CD4-positive, alpha-beta T cell treated with Interleukin-15 for 4 hours (primary cell): ENCODE measurements at places on chromosomes 16 and 17.
A peak's percentile ranks its signal among the peaks of the same experiment; 100 is the strongest.

GRCh38 chr17:68102318-68102758 is 66.8 kb downstream of the KPNA2 start:
- peak; percentile 29 for DNase-seq

DNA sequence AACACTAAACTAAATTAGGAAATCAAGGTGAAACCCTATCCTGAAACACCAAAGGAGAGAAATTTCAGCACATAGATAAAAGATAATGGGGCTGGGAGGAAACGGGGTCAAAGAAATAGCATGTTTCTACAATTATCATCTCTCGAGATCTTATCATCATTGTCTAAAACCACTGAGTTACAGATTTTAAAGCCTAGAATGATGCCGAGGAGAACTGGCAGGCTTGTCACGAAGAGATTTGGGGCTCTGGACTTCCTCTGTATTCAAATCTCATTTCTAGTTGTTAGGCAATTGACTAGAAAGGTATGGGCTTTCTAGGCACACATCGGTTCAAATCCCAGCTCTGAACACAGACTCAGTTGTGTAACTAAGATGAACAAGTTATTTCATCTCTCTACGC is 9.3 kb downstream of the PDZD9 start:
- no peak for DNase-seq

DNA sequence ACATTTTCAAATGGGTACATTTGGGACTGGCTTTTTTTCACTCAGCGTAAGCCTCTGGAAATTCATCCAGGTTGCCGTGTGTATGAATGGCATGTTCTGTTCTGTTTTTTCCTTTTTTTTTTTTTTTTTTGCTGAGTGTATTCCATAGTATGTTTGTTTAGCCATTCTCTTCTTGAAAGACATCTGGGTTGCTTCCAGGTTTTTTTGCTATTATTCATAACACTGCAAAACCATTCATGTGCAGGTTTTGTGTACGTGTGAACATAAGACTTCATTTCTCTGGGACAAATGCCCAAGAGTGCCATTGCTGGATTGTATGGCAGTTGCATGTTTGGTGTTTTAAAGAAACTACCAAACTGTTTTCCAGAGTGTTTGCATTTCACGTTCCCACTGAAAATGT is 335.9 kb upstream of the TNRC6C start:
- DNase-seq, result no peak

GRCh38 chr17:19281161-19281560 is 44.0 kb downstream of the EPN2 start:
- no peak for DNase-seq

- DNase-seq, result no peak
These were observed 65.2 kb upstream of the SIAH1 start for GRCh38 chr16:48450367-48450766.

- no peak for DNase-seq
These were observed 144.0 kb downstream of the SOX9 start for GRCh38 chr17:72264682-72265405.
